ENCODE measurements at places on chromosomes 13 and 19.

GRCh38 chr13:41034881-41035280 is 15.8 kb upstream of the ELF1 start:
- no peak for DNase-seq

GRCh38 chr13:48874165-48874564 is 101.5 kb upstream of the FNDC3A start:
- no peak for DNase-seq

DNA sequence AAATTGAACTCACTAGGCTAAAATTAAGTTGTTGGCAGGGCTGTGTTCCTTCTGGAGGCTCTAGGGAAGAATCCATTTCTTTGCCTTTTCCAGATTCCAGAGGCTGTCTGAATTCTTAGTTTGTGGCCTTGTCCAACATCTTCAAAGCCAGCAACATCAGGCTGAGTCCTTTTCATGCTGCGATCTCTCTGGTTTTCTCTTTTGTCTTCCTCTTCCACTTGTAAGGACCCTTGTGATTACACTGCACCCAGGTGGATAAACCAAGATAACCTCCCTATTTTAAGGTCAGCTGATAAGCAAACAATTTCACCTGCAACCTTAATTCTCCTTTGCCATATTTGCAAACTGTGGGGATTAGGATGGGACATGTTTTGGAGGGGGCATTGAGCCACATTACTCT is 11.5 kb downstream of the UTP14C start:
- DNase-seq = no peak

- no peak for DNase-seq
Observed at GRCh38 chr13:94323764-94324758, 155.4 kb downstream of the DCT start.

DNA sequence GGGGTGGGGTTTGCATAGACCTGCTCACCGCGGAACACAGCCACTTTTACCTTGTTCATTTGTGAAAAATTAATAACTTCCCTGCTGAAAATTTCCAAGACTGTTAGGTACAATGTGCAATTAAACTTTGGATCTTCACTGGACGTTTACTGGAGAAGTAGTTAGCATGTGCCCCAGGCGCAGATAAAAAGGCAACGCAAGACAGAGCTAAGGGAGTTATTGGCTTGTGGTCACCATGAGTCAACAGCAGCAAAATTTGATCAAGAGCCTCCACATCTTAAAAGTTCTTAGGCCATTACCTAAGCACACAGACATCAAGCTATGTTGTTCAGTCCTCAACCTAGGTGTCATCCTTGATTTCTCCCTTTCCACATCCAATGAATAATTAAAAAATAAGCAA is 257.0 kb downstream of the LHFPL6 start:
- no peak for DNase-seq

DNA sequence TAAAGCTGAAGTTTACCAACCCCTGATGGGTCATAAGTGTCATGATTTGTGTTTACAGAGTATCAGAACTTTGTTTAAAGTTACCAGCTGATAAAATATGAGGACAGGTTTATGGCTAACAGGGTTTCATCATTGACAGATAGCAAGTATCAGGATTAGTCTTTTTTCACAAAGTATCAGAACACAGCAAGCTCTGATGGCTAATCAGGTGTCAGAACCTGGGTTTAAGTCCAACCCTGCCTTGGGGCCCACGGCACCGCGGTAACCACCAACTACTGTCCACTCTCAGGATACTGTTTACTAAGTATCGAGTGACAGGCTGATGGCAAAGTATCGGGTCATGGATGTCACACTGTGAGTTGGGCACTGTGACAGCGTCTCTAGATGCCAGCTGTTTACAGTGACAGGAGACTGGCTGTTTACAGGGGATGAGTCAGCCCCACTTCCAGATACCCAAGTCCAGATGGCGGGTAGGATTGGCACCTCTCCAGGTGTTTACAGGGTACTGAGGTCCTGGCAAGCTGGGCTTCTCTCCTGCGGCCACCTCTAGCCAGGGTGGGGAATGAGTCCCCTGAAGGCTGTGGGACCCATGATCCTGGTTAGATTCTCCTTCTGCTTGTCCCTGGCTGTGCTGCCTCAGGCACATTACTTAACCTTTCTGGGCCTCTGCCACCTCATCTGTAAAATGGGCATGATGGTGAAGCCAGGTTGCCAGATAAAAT is 21.8 kb downstream of the ARRDC2 start:
- no peak for DNase-seq

GRCh38 chr13:46914341-46914740 is 17.5 kb upstream of the HTR2A start:
- DNase-seq = no peak

Measured in stimulated activated CD8-positive, alpha-beta memory T cell treated with anti-CD3 and anti-CD28 coated beads, Interleukin-4, amount 100 ng/mL, for 1 hour (primary cell).